Stimulated activated CD8-positive, alpha-beta memory T cell treated with anti-CD3 and anti-CD28 coated beads, Interleukin-7, amount 100 ng/mL, for 1 hour (primary cell): ENCODE measurements at places on chromosomes 2 and 18.

DNA sequence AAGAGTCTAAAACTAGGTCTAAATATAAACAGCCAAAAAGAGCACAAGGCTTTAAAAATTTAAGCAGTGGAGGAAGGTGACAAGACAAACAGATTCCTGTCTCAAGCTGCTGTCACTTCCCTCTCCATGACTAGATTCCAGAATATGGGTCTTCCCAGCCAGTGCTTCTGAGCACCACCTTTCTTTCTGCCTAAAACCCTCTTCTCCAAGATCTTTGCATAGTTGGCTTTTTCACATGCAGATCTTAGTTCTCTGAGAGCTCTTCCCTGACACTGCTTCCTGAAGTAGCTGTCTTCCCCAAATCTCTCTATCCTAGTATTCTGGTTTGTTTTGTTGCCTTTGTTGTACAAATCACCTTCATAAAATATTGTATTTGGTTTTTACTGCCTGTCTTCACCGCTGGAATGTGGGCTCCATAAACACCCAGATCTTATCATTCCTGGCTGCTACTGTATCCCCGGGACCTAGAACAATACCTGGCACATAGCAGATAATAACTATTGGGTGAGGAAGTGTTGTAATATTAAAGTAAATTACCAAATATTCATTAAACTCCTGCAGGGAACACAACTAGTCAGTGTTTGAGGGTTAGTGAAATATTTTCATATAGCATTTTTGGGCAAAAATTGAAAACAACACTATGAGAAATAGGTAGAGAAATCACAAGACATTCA is 150.2 kb downstream of the CCDC85A start:
- no peak for DNase-seq

- DNase-seq = no peak
Observed at GRCh38 chr2:8549942-8550341, 131.9 kb upstream of the ID2 start.

- no peak for DNase-seq
Observed at GRCh38 chr2:200408428-200409316, 101.2 kb downstream of the KCTD18 start.

GRCh38 chr18:31503011-31503410 is 5.0 kb downstream of the DSG2 start:
- no peak for DNase-seq

DNA sequence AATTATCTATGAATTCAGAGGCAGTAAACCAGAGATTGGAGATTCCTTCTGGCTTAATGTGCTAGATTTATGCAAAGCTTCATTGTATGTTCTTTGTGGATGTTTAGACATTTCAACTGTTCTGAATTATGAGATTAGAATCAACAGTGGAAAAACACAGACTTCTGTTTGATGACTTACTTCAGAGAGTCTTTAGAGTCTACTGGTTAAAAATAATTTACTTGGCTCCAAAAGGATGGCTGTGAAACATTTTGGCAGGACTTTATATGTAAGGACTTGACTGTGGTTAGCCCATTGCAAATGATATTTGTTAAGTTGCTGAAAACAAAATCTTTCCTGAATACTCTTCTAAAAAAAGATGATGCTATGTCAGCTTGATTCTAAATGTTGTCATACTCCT is 25.5 kb upstream of the LRRC30 start:
- DNase-seq = no peak

DNA sequence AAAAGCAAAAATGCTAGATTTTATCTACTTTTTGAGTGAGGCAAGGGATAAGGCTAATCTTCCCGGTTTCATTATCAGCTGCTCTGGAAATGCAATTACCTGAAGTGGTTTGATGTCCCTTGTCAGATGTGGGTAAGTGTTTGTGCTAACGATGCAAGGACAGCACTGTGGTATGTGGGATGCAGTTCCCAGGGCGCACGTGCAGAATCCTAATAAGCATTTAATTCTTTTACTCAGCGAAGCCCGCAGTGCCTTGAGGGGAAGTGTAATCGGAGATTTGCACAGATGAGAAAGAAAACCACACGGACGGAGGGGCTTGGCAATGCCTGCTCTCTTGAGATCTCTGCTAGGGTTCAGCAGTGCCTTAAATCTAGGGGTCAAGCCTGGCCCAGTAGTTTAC is 108.5 kb upstream of the LYPD6 start:
- no peak for DNase-seq

GRCh38 chr2:134582547-134582899 is 136.3 kb downstream of the TMEM163 start:
- DNase-seq = no peak

- no peak for DNase-seq
Observed at GRCh38 chr18:47390410-47391024, 139.1 kb upstream of the SKOR2 start.

GRCh38 chr2:146349334-146349733 is 1495.5 kb upstream of the ACVR2A start:
- DNase-seq = no peak

DNA sequence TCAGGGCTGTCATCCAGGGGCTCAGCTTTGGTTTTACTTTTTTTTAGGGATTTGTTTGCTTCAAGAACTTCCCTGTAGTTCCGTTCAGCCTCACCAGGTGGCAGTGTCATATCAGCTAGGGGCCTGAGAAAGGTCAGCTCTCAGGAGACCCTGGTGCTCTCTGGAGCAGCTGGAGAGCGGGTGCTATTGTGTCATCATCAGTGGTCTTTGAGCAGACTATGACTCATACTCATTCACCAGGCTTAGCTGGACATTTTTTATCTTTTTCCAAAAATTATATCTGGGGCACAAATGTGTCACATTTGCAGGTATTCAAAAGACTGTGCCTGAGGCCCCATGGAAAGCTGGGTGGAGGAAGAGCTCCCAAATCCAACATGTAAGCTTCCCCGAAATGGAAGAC is 24.4 kb downstream of the ZNF892 start:
- no peak for DNase-seq

DNA sequence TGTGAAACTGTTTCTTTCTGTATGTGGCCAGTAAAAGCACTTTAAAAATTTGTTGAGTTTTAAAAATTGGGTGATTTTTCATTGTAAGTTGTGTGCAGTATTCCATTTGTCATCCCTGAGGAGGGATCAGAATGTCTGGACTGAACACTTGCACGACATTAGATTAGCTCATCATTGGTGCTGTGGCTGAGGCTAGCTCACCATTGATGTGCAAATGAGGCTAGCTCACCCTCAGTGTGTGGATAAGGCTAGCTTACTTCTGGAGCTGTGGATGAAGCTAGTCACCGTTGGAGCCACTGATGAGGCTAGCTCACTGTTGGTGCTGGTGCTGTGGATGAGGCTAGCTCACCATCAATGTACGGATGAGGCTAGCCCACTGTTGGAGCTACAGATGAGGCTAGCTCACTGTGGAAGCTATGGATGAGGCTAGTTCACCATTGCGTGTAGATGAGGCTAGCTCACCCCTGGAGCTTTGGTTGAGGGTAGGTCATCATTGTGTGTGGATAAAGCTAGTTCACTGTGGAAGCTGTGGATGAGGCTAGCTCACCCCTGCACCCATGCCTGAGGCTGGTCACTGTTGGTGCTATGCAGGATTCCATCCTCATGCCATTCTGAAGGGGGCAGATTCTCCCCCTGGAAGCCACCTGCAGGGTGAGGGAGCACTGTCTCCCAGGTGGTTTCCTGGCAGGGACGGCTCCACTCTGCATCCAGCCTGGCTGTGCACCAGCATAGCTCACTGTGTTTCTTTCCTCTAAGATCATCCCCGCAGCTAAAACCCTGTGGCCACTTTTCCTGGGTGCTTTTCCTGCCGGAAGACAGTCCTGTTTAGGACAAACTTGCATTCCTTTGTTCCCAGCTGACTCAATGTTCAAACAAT is 101.1 kb downstream of the TWIST2 start:
- no peak for DNase-seq

DNA sequence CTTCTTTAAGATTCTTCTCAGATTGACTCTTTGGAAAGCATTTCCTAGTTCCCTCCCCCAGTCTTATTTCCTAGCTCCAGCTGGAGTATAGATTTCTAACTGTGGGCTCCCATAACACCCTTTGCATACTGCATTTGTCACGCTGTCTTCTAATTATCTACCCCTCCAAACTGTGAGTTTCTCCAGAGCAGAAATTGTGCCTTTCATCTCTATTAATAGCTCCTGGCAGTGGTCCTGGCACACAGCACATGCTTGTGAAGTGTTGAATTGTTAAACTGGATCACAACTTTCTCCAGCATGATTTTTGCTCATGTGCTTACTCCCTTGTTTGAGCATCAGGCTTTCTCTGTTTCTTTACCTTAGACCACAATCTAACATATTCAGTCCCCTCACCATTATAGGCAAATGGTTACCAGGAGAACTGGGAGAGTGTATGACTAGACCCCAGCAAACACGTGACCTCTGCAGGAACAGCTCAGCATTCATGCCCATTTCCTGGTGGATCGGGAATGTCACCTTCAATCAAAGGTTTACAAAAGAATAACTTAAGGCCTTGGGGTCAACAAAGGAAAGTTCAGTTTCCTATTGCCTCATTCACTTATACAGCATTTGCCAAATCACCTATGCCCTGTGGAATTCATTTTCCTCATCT is 175.7 kb upstream of the TANK start:
- DNase-seq = no peak

DNA sequence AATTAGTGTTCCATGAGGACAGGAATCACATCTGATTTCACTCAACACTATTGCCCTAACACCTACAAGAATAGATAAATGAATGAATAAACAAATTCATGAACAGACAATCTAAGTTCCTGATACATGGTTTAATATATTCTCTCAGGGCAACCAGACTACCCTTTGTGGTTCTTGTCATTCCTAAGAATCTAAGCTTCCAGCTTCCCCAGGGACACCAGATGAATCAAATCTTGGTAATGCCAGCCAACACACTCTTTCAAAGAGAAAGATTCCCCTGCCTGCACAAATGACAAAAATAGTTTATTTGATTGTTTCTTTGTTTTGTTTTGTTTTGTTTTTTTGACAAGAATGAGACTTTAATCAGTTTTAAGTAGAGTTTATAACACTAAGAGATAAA is 237.5 kb upstream of the CHAC2 start:
- no peak for DNase-seq

GRCh38 chr18:38239606-38240005 is 674.0 kb upstream of the CELF4 start:
- DNase-seq = no peak

DNA sequence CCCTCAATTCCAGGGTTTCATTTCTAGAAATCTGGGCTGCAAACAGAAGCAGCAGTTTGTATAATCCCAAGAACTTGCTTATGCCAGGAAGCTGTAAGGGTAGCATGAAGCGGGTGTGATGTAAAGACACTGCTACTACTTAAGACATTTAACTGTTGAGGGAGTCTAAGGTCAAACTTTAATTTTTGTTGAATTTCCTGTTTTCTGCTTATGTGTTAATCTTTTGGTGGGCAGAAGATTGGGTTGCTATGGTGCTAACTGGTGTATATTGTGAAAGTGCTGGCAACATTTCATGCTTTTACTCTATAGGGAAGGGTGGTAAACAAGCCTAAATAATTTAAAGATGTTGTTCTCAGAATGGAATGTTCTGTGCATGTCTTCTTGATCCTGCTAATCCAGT is 2.7 kb downstream of the NCOA1 start:
- DNase-seq = no peak

DNA sequence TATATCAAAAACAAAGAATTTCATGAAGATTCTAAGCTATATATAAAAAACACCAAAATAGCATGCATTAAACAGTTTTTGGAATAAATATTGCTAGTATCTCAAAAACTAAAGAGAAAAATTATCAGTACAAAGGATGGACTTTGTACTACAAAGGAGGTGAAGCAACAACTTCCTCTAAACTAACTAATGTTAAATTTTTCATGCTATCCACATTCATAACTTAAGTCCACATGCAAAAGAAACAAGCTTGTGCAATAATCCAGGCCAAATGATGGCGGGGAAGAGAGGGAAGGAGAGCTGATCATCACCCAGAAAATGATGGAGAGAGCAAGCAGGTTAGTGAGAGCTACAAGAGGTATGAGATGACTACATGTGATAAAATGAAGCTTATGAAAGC is 70.1 kb downstream of the KIDINS220 start:
- DNase-seq = no peak
